ENCODE measurements at places on chromosomes 1 and 21.
A peak's percentile ranks its signal among the peaks of the same experiment; 100 is the strongest.

DNA sequence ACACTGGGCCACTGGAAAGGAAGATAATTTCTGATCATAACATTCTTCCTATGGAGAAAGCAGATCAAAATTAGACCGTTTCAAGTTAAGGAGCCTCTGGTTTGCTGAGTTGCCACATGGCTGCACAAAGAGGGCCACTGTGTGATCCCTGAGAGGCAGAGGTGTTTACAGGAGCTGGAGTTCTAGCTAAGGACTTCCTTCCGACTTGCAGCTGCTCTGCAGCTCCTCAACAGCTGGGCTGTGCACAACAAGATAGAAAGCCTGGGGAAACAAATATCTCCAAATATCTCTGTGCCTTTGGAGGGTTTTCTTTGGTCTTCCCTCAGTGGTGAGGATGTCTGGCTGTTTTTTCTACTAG is 26.8 kb downstream of the GADD45A start:
- no peak for DNase-seq

- DNase-seq = no peak
These were observed 64.6 kb downstream of the ERI3 start for GRCh38 chr1:44290250-44291094.

- DNase-seq = peak; percentile 36
These were observed at the start of gene MCOLN3 for GRCh38 chr1:85048296-85049064. Gene MCOLN3 (minus strand): TSS chr1:85048500. CDS start chr1:85045360, 3,140 bp downstream.

- DNase-seq = no peak
These were observed 17.0 kb downstream of the QSOX1 start for GRCh38 chr1:180171691-180172090.

DNA sequence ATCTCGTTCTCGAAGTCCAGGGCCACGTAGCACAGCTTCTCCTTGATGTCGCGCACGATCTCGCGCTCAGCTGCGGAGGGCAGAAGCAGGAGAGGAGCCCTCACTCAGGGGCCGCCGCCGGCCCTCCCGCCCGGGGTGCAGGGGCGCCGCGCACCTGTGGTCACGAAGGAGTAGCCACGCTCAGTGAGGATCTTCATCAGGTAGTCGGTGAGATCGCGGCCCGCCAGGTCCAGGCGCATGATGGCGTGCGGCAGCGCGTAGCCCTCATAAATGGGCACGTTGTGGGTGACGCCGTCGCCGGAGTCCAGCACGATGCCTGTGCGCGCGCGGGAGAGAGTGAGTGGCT is 1.8 kb downstream of the ACTA1 start:
- DNase-seq = no peak

GRCh38 chr1:42004860-42005259 is 86.1 kb upstream of the HIVEP3 start:
- DNase-seq = no peak

GRCh38 chr1:89815040-89815439 is 5.8 kb upstream of the LRRC8D start:
- no peak for DNase-seq

DNA sequence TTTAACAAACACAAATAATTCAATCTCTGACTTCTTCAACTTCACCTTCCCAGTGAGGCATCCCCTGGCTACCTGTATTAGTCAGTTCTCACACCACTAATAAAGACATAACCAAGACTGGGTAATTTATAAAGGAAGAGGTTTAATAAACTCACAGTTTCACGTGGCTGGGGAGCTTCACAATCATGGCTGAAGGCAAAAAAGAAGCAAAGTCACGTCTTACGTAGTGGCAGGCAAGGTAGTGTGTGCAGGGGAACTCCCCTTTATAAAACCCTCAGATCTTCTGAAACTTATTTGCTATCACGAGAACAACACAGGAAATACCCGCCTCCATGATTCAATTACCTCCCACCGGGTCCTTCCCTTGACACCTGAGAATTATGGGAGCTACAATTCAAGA is 478.5 kb downstream of the ADGRL2 start:
- no peak for DNase-seq

- no peak for DNase-seq
These were observed 27.4 kb downstream of the IFI44 start for GRCh38 chr1:78676993-78677392.

DNA sequence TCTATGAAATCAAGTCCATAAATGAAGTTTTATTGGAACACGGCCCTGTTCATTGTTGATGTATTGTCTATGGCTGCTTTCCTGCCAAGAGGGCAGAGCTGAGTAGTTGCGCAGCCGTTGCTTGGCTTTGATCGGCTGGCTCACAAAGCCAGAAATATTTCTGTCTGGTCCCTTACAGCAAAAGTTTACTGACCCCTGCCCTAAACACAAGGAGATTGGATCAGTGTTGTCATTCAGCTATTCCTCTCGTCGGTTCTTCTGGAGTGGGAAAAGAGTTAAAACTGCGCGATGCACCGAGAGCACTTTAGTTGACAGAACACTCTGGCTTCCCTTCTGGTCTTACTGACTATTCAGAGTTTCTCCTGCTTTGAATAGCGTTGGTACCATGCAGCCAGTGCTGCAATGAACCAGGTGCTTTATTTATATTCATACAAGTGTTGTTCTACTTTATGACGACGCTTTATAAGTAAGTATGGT is 868 bp downstream of the ZBTB40 start:
- peak; percentile 34 for DNase-seq

- no peak for DNase-seq
These were observed 13.4 kb downstream of the RAVER2 start for GRCh38 chr1:64758233-64758632.

- DNase-seq = no peak
These were observed 20.9 kb upstream of the NCMAP start for GRCh38 chr1:24535021-24535424.

- DNase-seq = no peak
These were observed 54.5 kb downstream of the C8B start for GRCh38 chr1:56911098-56911938.
